ENCODE measurements at places on chromosomes 3 and 15.
A peak's percentile ranks its signal among the peaks of the same experiment; 100 is the strongest.

GRCh38 chr3:173739726-173740125, 342.2 kb downstream of the NLGN1 start:
- peak; percentile 90 for DNase-seq

DNA sequence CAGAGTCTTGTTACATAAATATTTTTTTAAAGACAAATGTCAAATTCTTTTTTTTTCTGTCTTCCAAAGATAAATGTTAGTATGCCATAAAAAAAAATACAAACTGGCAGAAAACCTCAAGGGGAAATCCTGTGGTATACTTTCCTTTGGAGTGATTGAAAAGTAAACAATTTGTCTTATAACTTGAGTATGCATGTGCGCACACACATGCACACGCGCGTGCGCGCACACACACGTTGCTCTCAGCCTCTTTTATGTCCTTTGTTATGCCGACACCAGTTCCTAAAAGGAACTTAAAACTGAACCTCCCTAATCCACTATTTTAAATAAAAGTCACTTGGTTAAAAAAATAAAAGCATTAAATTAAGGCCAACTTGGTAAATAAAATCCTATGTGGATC, 58.1 kb downstream of the TGFBR2 start:
- DNase-seq = no peak

DNA sequence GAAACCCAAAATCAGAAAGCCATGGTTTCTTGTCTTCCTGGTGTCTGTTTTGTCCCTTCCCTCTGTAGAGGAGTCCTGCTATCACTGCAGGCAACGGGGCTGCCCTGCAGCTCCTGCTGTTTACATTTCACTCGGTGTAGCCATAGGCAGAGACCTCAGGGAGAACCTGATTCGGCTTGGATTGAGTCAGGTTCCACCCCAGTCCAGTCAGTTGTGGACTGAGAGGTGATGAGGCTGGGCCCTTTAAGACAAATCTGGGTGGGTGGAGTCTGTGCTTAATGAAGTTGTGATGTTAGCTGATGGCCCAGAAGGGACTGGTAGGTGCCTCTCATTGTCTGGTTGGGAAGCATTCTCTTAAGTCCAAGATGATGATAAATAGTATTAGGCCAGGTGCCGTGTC, 35.7 kb downstream of the FLNB start:
- no peak for DNase-seq

- DNase-seq = peak; percentile 62
These were observed 9.6 kb upstream of the PSMD2 start for GRCh38 chr3:184289426-184289938.

GRCh38 chr15:34014556-34014955, 24.4 kb downstream of the AVEN start:
- peak; percentile 44 for DNase-seq

GRCh38 chr3:99355465-99355864, 282.9 kb upstream of the COL8A1 start:
- peak; percentile 11 for DNase-seq

- peak; percentile 90 for DNase-seq
These were observed 1.2 kb downstream of the B2M start for GRCh38 chr15:44712346-44713005.

- DNase-seq = peak; percentile 100
These were observed 223.4 kb upstream of the IL12A start for GRCh38 chr3:159765030-159765859.

- peak; percentile 28 for DNase-seq
These were observed 44.4 kb downstream of the ADAMTSL3 start for GRCh38 chr15:83698294-83698693.

GRCh38 chr3:160754371-160754854, 1.6 kb upstream of the PPM1L start:
- DNase-seq = peak; percentile 67

GRCh38 chr3:108437439-108437838, 73.0 kb downstream of the MYH15 start:
- DNase-seq = no peak

- DNase-seq = no peak
These were observed 131.0 kb upstream of the UMPS start for GRCh38 chr3:124599147-124599765.
